ENCODE measurements at places on chromosomes 6 and 20.

GRCh38 chr20:17225851-17226409 is 910 bp upstream of the PCSK2 start:
- no peak for DNase-seq

DNA sequence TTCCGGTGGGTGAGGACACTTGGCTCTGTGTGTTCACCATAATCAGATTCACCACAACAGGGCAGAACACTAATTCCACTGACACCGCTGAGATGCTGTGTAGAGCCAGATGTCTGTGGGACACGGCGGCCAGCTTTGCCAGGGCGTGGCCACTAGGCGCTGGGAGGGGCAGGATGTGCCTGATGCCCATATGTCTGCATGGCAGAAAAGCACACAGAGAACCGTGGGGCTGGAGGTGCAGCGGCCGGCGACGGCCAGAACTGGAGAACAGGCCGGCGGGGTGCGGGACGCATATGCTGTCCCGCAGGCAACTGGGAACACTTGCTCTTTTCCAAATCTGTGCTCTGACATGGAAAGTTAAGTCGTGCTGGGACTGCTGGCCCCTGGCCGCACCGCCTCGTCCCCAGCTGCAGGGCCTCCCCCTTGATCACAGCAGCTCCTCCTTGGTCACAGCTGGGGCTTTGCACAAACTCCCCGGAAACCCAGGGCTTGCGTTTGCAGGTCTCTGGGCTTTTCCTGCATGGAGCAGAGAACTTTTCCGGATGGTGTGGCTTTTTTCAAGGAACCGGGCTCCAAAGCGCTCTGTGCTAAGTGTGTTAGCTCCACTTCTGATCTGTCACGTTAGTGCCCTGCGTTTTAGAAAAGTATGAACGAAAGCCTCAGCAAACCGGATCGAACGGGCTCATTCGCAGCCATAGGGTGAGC is 31.1 kb downstream of the NTSR1 start:
- peak; percentile 32 for DNase-seq

GRCh38 chr20:10075606-10076005 is 40.8 kb downstream of the ANKEF1 start:
- DNase-seq: no peak

DNA sequence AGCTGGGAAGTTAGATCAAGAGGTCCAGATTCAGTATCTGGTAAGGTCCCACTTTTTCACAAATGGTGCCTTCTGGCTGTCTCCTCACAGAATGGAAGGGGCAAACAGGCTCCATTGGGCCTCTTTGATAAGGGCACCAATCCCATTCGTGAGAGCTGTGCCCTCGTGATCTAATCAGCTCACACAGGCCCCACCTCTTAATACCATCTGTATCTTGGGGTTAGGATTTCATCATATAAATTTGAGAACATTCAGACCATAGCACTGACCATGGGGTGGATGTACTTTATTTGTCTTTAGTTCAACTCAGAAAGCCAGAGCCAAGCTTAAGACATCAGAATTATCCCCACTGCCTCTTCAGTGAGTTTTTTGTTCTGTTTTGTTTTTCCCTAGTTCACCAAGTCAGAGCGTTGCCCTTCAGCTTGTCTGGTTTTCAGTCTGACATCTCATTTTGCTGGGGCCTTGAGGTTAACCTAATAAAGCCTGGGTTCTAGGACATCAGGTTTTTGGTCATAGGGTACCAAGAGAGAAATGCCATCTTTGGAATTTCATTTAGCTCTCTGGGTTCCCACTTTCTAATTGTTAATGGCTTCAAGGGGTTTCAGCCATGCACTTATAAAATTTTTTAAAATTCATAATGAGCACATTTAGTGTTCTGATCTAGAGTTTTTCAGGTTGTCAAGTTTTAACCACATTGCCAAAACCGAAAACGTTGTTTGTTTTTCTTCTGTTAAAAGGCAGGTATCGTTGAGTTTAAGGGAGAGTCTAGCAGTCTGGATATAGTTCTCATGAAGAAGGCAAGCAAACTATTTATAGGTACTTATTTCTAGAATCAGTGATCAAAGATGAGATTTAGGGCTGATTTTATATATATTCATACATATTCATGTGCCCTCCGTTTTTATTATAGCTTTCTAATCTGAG is 19.0 kb downstream of the SENP6 start:
- DNase-seq: no peak

DNA sequence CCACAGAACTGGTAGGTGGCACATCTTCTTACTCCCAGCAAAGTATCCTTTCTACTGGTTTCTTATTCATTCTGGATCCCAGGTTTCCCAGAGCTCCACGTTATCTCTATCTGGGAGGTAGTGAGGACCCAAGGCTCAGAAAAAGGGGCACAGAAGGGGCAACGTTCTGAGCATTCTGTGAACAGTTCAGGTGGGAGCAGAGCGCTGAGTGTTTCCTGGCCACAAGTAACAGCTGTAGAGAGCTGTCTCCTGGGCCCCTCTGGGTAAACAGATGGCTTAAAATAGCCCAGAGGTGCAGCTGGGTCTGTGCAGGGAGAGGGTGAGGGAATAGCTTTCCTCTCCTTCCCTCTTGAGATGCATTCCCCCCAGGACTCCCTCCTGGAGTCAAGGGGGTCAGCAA is 2.1 kb downstream of the APOBEC2 start:
- no peak for DNase-seq

- no peak for DNase-seq
Observed at GRCh38 chr20:32839227-32839981, 19.3 kb upstream of the EFCAB8 start.

GRCh38 chr20:32191422-32191821 is 16.1 kb downstream of the PLAGL2 start:
- DNase-seq: no peak
